ENCODE measurements at places on chromosomes 1 and 21. TPM values are rescaled to one million over a fixed set of nuclear protein-coding genes. Genes with fewer than 3 reads are reported as not detected.
A peak's percentile ranks its signal among the peaks of the same experiment; 100 is the strongest.

DNA sequence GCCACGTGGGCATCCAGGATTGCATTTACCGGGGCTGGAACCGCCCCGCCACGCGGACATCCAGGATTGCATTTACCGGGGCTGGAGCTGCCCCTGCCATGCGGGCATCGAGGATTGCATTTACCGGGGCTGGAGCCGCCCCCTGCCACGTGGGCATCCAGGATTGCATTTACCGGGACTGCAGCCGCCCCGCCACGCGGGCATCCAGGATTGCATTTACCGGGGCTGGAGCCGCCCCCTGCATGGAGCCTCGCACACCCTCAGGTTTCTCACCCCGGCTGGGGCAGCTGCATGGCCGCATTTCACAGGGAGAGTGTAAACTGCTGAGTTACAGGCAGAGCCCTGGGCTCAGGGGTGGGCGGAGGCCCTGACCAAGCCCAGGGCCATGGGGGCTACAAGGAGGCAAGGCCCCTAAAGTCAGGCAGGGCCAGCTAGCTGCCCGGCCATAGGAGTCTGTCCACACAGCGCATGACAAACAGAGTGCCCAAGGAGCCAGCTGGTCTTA is 166.8 kb upstream of the ARHGEF16 start:
- DNase-seq, result no peak

- DNase-seq, result no peak
These were observed 258.0 kb upstream of the FMN2 start for GRCh38 chr1:239833723-239834122.

The KCNJ9 gene
- not detected for total RNA-seq

- DNase-seq, result no peak
These were observed 31.5 kb upstream of the GJA5 start for GRCh38 chr1:147791876-147792275.

DNA sequence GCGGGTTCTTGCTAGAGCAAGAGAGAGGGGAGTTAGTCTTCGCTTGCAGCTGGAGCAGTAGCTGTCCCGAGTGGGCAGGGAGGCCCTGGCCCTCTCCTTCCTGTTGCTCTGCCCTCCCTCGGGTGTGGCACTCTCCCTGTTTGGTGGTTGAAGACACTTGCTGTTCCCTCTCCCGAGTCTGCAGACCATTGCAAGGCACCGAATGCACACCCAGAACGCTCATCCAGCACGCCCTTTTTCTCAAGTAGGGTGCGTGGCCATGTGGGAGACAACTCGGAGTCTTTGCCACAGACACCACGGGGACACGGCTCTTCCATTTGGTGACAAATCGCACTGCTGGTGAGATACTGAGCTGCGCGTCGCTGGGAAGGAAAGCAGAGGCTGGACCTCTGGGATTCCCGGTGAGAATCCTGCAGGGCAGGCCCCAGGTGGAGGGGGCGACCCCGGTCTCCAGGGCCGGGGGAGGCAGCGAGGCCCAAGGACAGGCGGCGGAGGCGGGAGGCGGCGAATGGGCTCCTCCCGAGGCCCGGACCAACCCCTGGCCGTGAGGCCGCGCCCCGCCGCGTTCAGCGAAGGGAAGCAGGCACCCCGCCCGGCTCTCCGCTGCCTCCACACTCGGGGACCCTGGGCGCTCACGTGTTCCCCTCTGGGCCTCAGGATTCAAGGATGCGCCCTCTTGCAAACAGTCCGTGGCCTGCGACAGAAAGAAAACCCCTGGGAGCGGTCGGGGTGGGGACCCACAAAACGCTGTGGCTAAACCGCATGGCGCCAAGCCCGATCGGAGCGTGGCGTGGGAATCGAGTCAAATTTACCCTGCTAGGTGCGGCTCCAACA is 10.4 kb upstream of the TMEM200B start:
- no peak for DNase-seq

The CRYBG2 gene
- total RNA-seq, result 2.0 TPM

DNA sequence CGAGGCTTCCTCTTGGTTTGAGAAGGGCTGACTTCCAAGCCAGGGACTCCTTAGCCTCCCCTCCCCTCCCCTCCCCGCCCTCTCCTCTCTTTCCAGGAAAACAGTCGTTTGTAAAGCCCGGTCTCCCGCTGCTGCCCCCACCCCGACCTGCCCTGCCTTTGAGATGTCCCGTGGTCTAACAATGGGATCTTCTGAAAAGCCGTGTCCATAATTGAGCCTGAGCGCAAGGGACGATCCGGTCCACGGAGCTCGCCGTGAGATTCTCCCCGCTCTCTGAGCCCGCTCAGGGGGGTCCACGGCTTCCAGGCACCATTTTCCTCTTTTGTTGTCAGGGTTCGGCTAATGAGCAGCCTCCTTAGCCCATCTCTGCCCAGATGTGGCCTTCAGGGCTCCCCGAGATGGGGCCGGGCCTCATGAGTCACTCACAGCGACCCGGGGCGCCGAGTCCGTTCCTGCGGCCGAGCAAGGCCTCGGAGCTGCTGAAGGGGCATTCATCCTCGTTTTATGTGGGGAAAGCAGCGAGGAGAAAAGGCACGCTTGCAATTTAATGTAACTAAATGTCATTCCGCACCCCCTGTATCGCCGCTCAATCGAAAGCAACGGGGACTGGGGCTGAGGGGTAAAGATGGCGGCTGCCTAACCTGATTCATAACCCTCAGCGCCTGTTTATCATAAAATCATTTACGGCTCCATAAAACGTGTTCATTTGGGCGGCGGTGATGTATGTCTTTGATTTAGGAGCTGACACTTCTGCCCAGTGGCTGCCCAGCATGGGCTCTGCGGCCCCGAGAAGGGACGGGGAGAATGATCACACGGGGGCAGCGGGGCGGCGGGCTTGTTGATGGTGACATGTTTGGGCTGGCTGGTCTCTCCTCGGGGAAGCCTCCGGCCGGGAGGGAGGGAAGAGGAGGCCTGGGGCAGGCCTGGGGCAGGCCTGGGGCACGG is 232.6 kb upstream of the C1orf174 start:
- no peak for DNase-seq

GRCh38 chr1:94180650-94181049 is 56.7 kb downstream of the ARHGAP29 start:
- DNase-seq, result peak; percentile 18

DNA sequence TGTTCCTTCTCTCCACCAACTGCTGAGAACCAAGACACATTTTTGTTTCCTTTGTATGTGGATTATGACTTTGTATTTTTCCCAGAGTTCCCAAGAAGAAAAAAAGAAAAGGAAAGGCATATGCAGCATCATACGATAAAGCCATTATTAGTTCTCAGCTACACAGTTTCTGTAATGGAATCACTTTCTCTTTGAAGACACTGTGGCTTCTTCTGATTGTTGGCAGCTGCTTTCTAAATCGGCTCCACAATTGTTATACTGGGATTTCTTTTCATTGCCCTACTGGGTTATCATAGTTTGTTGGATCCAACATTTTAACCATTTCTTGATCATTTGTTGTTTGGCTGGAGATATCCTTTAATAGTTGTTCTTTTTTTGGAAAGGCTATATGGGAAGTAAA is 89.5 kb upstream of the HIVEP3 start:
- DNase-seq, result no peak

GRCh38 chr1:80170811-80171485 is 1164.4 kb upstream of the ADGRL4 start:
- peak; percentile 2 for DNase-seq

The FAM177B gene
- not detected for total RNA-seq

The KCNJ15 gene
- 1.5 TPM for total RNA-seq

- no peak for DNase-seq
These were observed 126.8 kb downstream of the PIK3R3 start for GRCh38 chr1:46005594-46005993.

- DNase-seq, result no peak
These were observed 69.8 kb downstream of the MPZL1 start for GRCh38 chr1:167791281-167792187.

DNA sequence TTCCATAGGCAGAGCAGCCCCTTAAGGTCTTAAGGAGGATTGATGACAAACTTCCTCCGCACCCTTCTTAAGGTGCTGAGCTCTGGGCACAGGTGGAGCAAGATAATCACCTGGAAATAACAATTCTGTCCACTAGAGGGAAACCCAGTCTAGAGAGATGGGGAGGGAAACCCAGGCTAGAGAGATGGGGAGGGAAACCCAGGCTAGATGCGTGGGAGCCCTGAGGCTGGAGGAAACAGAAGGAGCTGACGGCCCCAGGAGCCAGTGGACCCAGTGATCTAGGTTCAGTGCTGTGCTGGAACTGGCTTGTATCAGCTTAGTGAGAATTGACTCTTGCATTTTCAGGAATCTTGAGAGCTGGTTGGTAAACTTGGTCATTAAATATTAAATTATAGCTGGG is 17.8 kb upstream of the MYCL start:
- peak; percentile 77 for DNase-seq

The SPATA17 gene
- total RNA-seq, result 0.22 TPM

The TEX38 gene
- total RNA-seq, result not detected

- no peak for DNase-seq
These were observed 79.0 kb downstream of the GALNT2 start for GRCh38 chr1:230145953-230146476.

- peak; percentile 23 for DNase-seq
These were observed 1.2 kb downstream of the CAMK2N1 start for GRCh38 chr1:20484519-20485462.

The TTC24 gene
- total RNA-seq, result not detected

- no peak for DNase-seq
These were observed 49.5 kb downstream of the FGGY start for GRCh38 chr1:59346429-59346828.

DNA sequence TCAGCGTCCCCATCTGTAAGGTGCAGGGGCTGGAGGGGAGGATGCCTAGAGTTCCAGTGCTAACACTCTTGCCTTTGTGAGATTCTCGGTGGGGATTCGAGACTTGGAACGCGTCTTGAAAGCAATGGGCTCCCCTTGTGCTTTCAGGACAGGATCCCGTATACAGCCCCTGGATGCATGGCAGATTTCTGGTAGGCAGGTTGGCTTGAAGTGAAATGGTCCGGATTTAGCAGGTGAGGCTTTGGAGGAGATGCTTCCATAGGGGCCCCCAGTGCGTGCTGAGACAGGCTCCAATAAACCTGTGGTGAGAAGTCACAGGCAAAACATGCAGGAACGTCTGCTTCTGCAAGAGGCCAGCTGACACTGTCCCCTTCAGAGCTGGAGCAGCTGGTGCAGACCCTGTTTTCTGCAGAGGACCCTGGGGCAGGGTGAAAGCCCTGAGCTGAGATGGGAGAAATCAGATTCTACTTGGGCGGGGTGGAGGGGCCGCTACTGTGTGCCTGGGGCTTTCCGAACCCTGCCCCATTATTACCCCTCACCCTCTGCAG is 270.4 kb downstream of the PTPRU start:
- DNase-seq, result no peak

GRCh38 chr1:228381356-228381755 is 25.3 kb downstream of the TRIM11 start:
- DNase-seq, result no peak

- DNase-seq, result peak; percentile 99
These were observed 105.4 kb downstream of the PTPN14 start for GRCh38 chr1:214445831-214446614.

- no peak for DNase-seq
These were observed 106.9 kb upstream of the OLFM3 start for GRCh38 chr1:102103646-102104045.

The SETD4 gene
- 20.1 TPM for total RNA-seq

The CFHR1 gene
- total RNA-seq, result not detected

All from M059J (cell line).